Mesenteric fat pad (tissue), 1 donor: ENCODE measurements at places on chromosomes 1 and 21.
A peak's percentile ranks its signal among the peaks of the same experiment; 100 is the strongest.

DNA sequence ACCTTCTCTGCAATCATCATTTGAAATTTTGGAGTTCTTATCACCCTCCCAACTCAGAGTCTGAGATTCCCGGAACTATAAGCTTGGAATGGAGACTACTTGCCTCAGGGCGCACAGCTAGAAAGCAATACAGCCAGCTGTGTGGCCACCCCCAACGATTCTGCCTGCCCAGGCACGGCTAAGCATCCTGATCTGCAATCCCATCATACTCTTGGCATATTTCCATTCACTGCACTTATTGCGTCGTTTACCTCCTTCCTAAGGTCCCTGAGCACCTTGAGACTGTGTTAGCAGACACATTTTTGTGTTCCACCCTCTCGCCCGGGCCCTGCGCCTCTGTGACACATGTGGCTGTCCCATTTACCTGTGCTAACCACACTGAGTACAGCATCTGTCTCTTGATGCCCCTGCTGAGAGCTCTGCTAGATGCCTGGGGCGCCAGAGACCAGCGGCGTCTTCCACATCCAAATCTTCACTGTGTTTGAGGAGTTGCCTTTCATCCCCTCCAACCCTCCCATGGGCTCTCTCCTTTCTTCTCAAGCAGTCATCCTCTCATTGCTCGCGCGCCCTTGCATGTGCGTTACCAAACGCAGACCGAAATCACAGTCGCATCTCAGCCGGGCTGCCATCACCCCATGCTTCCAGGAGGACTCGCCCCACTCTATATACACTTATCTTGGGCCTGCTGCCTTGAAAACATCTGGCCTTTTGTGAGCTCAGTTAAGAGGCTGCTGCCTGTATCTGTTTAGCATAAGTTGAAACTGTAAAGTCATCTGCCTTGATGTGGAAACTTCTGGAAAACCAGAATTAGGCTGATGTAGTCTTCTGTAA is 3.5 kb upstream of the CLDN19 start:
- peak; percentile 77 for DNase-seq

DNA sequence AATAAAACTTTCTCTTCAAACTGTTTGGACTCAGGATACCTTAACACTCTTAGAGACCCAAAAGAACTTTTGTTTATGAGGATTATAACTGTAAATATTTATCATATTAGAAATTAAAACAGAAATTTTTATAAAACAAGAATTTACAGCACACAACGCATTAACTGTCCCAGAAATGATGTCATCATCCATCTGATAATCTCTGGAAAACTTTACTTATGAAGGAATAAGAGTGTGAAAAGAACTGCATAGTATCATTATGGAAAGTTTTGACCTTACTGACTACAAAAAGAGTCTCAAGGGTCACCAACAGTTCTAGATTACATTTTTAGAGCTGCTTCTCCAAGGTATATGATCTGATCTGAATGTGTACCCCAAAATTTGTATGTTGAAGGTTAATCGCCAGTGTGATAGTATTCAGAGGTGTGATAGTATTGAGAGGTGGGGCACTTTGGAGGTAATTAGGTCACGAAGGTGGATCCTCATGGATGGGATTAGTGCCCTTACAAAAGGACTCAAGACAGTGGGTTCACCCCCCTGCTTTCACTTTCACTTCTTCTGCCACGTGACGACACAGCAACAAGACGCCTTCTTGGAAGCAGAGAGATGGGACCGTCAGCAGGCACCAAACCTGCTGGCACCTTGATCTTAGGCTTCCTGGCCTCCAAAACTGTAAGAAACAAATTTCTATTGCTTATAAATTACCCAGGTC is 95.7 kb upstream of the NR5A2 start:
- DNase-seq: no peak

- no peak for DNase-seq
These were observed 940 bp upstream of the ATAD3A start for GRCh38 chr1:1510912-1511532.

GRCh38 chr1:41863718-41864117 is 55.0 kb downstream of the HIVEP3 start:
- no peak for DNase-seq

DNA sequence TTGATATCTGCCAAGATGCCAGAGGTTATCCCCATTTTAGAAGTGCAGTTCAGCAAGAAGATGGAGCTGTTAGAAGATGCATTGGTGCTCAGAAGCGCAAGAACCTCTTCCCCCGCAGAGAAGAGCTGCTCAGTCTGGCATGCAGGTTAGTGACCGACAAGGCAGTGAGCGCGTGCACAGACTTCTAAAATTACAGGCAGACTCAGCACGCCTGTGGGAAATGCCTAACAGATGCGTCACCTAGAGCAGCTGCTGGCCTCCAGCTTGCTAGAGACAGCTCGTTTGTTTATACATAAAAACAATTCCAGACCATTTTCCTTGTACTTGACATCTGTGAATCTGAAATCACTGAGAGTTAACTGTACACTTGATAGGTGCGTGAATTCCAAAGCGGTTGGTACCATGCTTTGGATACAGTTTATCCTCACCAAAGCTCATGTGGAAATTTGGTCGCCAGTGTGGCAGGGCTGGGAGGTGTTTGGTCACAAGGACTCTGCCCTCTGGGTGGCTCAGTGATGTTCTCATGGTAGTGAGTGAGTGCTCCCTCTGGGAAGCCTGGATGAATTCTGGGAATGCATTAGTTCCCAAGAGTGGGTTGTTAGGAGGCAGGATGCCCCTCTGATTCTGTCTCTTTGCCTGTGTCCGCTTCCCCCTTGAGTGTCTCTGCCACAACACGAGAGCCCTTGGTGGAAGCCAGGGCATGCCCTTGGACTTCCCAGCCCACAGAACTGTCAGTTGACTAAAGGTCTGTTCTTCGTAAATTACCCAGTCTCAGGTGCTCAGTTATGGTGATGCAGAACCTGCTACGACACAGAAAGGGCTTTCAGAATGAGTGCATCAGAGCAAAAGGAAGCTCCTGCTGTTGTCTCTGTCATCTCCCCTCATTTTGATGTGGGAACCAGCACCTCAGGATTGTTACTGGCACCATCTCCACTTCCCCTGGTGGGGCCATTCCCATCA is 24.4 kb downstream of the SNAP47 start:
- no peak for DNase-seq

DNA sequence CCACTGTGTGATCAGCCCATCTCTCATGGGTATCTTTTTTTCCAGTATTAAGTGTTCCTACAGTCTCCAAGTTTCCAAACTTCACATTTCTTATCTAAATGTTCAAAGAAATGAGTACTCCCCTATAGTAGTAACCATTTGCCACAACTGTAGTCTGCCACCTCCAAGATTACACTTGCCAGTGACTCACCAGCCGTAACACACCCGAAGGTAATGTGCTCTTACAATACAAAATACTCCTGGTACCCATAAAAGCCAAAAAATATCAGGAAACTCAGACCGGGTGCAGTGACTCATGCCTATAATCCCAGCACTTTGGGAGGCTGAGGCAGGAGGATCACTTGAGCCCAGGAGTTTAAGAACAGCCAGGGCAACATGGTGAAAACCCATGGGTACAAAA is 20.5 kb upstream of the ZNF496 start:
- no peak for DNase-seq

- DNase-seq: no peak
These were observed 17.9 kb upstream of the ZNF281 start for GRCh38 chr1:200427744-200428143.

DNA sequence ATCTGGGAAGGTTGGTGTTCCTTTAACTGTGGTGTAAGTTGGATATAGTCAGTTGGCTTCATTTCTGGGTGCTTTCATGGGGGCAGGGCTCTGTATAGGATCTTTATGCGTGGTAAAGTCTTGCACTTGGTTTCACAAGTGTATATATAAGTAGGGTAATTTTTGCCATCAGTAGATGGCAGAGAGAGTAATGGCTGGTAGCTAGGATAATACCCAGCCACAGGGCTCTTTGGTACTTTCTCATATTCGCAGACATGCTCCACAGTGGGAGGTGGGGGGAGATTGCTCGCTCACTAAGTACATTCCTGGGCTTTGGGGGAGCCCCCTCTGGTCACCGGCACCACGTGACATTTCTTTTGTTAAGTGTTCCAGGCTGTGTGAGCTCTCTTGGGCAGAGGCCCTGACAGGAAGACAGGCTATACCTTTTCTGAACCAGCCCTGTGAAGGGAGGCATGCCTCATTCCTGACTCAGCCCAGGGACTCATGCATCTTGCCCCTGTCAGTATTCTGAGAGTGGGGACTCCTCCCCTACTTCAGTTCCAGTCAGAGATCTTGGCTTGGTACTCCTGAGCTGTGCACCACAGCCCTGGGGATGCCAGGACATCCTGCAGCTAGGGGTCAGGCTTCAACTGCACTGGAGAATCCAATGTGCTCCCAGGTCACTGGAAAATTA is 37.6 kb downstream of the FCRL2 start:
- DNase-seq: no peak

- no peak for DNase-seq
These were observed 15.1 kb upstream of the PADI3 start for GRCh38 chr1:17233675-17234320.
